Mesangial cell (primary cell): ENCODE measurements at places on chromosomes 2 and 18. TPM values are rescaled to one million over a fixed set of nuclear protein-coding genes. Genes with fewer than 3 reads are reported as not detected.

Gene CRYGC
- total RNA-seq: not detected in 2 replicates

Gene IL36B
- not detected in 2 replicates for total RNA-seq

Gene KCNE4
- 0.81 and 1.5 TPM in 2 replicates for total RNA-seq

Gene HNMT
- total RNA-seq: 0.33 and 1.6 TPM in 2 replicates

Gene VIL1
- total RNA-seq: not detected in 2 replicates

Gene RIT2
- total RNA-seq: not detected in 2 replicates

Gene RESP18
- not detected in 2 replicates for total RNA-seq

Gene CTNNA2
- total RNA-seq: 0.51 TPM in 1 of 2 replicates, not detected in the other

Gene CCBE1
- 5.1 and 14.0 TPM in 2 replicates for total RNA-seq

Gene SLC5A6
- total RNA-seq: 28.4 and 63.9 TPM in 2 replicates

Gene SFTPB
- not detected in 2 replicates for total RNA-seq

Gene AQP12A
- not detected in 2 replicates for total RNA-seq

Gene OSBPL6
- 2.7 and 7.0 TPM in 2 replicates for total RNA-seq

Gene SIX3
- total RNA-seq: not detected in 2 replicates

Gene CCDC74A
- 22.3 and 65.8 TPM in 2 replicates for total RNA-seq

Gene CNGA3
- not detected in 2 replicates for total RNA-seq

Gene PARD3B
- total RNA-seq: 2.0 and 5.5 TPM in 2 replicates

Gene TGFA
- 1.1 and 7.2 TPM in 2 replicates for total RNA-seq

Gene ALPG
- total RNA-seq: not detected in 2 replicates

Gene BOLL
- total RNA-seq: not detected in 2 replicates

Gene FSIP2
- under 0.01 TPM in 2 replicates for total RNA-seq

Gene TUBB8B
- total RNA-seq: 0.63 TPM in 1 of 2 replicates, not detected in the other

Gene CAPN14
- total RNA-seq: 0.13 TPM in 1 of 2 replicates, not detected in the other

Gene ZNF521
- total RNA-seq: 3.2 and 4.9 TPM in 2 replicates

Gene WDR33
- total RNA-seq: 14.5 and 14.6 TPM in 2 replicates

Gene USP34
- 55.6 and 56.4 TPM in 2 replicates for total RNA-seq

Gene CUL3
- 22.9 and 36.3 TPM in 2 replicates for total RNA-seq

Gene GLS
- 126 and 153 TPM in 2 replicates for total RNA-seq

Gene ARHGAP28
- 2.1 and 8.9 TPM in 2 replicates for total RNA-seq

Gene ANKRD30BL
- total RNA-seq: 0.13 TPM in 1 of 2 replicates, not detected in the other

Gene GPBAR1
- total RNA-seq: 0.13 and 0.16 TPM in 2 replicates

Gene CTIF
- 28.5 and 34.1 TPM in 2 replicates for total RNA-seq

Gene REG3A
- not detected in 2 replicates for total RNA-seq

Gene CYRIA
- 4.2 and 4.3 TPM in 2 replicates for total RNA-seq

Gene ERMN
- not detected in 2 replicates for total RNA-seq

Gene ACMSD
- total RNA-seq: not detected in 2 replicates

Gene RGPD3
- total RNA-seq: under 0.01 and 0.13 TPM in 2 replicates

Gene MAB21L4
- total RNA-seq: not detected in 2 replicates

Gene BCL11A
- total RNA-seq: 3.6 and 5.6 TPM in 2 replicates

Gene CYTIP
- total RNA-seq: 0.38 and 6.8 TPM in 2 replicates

Gene MOCOS
- total RNA-seq: 8.6 and 12.8 TPM in 2 replicates
